Kasumi-1 (cell line): ENCODE measurements at places on chromosomes 6 and 20.
A peak's percentile ranks its signal among the peaks of the same experiment; 100 is the strongest.

- DNase-seq: peak; percentile 37
These were observed 235.7 kb upstream of the ZNF217 start for GRCh38 chr20:53829255-53829723.

GRCh38 chr6:126764104-126764503, 354.4 kb upstream of the RSPO3 start:
- no peak for DNase-seq

GRCh38 chr20:52800734-52801627, 171.2 kb upstream of the TSHZ2 start:
- no peak for DNase-seq

- peak; percentile 76 for DNase-seq
These were observed 3.4 kb upstream of the TBC1D7 start for GRCh38 chr6:13331516-13332348.

DNA sequence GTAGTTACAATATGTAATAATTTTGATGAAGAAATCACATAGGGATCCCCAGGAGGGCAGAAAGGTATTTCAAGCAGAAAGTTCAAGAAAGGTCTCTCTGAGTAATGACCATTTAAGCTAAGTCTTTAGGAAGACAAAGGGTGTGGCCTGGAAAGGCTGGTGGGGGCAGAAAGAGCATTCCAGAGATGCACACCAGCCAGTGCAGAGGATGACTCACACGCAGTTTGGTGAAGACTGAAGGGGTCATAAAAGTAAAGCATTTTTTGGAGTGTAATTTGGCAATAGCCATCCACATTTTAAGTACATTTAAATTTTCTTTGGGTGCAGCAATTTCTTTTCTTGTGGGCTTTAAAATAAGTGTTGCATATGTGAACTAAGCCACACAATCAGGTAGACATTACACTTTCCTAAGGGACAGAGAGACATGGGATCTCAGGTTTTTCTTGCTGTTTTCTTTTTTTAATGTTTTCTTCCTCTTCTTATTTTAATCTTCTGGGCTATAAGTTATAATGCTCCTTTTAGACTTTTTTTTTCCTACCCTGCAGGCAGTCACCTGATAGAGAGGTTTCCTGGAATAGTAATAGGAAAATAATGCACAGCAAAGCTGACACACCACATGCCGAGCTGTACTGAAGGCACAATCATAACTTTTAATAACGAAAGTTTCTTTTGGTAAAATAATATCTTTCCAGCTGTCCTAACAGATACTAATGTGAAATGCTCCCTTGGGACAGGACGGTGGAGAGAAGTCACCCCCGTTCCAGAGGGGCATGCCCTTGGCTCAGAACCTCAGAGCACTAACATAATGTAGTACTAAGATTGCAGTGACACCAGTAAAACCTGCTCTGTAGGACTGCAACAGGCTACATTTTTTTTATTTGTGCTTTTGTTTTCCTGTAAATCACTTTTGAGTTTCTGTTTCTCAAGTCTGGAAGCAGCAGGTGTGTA, 49.6 kb upstream of the PTPRK start:
- DNase-seq: no peak

GRCh38 chr6:42099340-42100028, 42.9 kb downstream of the C6orf132 start:
- no peak for DNase-seq

- DNase-seq: no peak
These were observed 1.9 kb upstream of the TRIM38 start for GRCh38 chr6:25960734-25961133.

DNA sequence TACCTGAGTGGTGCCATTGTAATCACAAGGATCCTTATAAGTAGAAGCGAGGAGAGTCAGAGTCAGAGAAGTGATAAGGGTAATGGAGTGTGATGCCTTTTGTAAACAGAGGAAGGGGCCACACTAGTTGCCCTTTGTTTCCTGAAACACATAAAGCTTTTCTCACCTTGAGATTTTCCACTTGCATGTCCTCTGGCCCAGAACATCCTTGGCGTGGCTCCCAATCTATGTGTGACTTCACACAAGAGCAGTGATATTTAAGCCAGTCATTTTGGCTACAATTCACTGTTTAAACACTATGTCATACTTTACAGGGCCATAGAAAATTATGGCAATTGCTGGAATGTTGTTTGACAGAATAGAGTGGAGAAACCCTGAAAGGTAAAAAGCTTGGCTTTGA, 121.2 kb upstream of the BTN3A2 start:
- no peak for DNase-seq

- no peak for DNase-seq
These were observed 262.1 kb downstream of the LRFN2 start for GRCh38 chr6:40325041-40325440.

DNA sequence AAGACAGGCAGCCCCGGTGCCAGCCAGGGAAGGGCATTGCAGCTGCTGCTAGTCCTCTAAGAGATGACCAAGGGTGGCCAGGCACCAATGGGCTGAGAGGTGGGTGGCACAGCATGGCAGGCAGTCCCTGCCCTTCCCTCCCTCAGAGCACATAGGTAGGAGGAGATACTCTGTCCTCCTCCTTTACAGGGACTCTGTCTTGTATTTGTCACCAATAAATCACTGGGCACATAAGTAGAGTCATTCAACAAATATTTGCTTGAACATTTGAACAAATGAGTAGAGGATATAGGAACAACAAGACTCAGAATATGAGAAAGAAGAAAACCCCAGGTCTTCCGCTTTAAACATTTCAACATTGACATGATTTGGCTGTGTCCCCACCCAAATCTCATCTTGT, 69.4 kb upstream of the CLDN20 start:
- DNase-seq: no peak

GRCh38 chr6:4344317-4344899, 209.0 kb upstream of the ECI2 start:
- DNase-seq: peak; percentile 90

DNA sequence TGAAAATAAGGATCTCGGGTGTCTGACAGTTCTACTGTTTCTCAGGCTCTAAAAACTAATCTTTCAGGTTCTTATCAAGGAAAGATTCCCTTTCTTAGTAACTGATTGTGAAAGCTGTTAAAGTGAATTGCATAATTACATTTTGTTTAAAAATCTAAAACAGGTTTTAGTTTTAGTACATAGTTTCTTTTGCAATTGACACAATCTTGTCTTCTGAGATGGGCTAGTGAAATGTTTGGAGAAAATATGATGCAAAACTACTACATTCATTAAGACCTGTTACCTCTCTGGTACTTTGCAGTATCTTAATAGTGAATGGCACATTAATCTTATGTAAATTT, 298.4 kb downstream of the UTRN start:
- DNase-seq: no peak

- no peak for DNase-seq
These were observed 3.6 kb upstream of the TOX2 start for GRCh38 chr20:43911066-43911465.

GRCh38 chr20:5670874-5671273, 79.3 kb upstream of the SHLD1 start:
- no peak for DNase-seq

DNA sequence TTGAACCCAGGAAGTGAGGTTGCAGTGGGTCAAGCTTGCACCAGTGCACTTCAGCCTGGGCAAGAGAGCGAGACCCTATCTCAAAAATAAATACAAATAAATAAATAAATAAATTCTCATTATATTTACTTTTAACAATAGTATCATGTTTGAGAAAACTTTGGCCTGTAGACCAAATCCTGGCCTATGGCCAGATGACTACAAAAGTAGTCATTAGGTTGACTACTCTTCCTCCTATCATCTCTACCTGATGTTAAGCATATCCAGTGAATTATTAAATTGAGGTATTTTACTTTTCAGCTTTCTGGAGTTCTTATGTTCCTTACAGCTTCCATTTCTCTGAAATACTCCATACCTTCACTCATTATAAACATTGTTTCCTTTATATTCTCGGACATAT, 280.6 kb downstream of the LAMA2 start:
- no peak for DNase-seq

- DNase-seq: peak; percentile 12
These were observed 1.5 kb downstream of the RBM38 start for GRCh38 chr20:57392512-57393271.

DNA sequence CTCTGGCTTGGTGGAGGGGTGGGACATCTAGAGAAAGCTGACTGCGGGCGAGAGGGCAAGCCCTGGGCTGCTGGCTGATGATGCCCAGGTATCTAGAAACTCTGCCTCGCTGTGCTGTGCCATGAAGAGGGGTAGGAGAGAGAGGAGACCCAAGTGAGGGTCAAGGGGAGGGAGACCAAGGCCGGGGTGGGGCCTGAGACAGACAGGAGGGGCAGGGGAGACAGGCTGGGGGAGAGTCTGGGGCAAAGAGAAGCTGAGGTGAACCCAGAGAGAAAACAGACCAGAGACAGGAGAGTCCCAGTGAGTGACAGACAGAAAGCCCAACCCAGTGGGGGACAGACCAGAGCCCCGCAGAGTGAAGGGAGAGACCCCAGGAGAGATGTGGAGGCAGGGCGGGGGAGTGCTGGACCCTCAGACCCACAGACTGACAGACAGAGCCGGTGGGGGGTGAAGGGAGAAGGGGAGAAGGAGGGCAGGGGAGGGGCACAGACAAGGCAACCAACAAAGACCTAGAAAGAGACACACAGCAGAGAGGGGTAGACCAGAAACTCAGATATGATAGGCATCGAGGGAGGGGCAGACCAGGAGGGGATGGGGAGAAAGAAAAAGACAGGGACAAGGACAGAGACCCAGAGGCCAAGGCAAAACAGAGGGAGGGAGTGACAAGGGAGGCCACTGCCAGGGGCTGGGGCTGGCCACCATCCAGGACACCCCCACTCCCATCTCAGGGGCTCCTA, 5.9 kb downstream of the TEAD3 start:
- DNase-seq: no peak

GRCh38 chr6:142927904-142928303, 17.1 kb downstream of the HIVEP2 start:
- no peak for DNase-seq

DNA sequence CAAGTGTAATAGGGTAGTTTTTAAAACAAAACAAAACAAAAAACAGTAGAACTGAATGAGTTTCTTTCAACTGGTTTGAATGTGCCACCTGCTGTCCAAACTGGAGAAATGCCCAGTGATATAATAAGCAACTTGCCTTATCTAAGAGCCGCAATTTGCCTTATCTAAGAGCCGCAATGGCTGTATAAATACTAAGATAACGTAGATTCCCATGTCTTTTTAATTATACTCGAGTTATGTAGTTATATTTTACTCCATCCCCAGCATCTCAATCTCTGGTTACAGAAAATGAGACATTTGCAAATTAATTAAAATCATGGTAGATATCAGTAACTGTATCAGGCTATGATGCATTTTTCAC, 67.2 kb downstream of the RPP40 start:
- DNase-seq: peak; percentile 62

DNA sequence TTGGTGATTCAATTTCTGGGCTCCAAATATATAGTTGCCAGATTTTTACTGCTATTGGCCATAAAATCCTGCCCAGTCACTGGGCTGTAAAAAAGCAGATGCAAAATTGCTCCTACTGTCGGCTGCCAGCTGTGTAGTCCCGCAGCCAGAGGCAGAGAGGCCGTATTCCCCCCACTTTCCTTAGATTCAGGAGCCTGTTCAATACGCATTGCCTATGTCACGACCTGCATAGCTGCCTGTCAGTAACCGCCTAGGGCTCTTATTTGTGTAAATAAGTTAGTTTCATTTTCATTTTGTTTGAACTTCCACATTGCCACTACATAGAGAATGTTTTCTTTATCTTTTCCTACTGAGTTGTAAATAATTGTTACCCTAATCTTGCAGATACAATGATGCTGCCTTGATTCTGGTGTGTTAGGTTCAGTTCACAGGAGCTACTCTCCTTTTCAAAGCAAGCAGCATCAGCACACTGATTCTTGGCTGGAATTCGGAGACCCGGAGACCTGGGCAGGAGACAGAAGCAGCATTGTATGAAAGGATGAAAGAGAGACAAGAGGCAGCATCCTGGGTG, 46.0 kb upstream of the UST start:
- no peak for DNase-seq

- DNase-seq: no peak
These were observed 771 bp downstream of the ARFRP1 start for GRCh38 chr20:63706852-63707557.

- DNase-seq: peak; percentile 34
These were observed 1.0 kb downstream of the RALGAPA2 start for GRCh38 chr20:20711413-20711812.

DNA sequence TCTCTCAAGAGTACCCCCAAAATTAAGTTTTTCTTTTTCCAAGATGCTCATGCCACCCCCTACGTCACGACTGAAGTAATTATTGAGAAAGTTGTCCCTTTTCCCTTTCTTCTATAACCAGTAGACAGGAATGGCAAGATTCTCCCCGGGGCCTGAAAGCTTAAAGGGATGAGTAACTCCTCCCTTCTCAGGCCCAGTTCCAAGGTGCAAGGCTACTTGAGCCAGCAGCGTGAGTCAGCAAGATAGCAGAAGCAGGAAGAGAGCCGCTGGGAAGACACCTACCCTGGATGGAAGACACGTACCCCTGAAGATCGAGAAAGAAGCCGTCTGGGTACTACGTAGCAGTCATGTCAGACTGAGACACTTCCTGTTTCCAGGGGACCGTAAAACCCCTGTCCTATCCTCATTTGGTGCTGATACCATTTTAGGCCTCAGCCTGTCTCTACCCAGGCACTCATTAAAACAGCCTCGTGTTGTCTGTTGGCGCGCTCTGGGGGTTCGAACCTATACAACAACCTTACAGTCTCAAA, 241.0 kb downstream of the ADGRG6 start:
- no peak for DNase-seq

DNA sequence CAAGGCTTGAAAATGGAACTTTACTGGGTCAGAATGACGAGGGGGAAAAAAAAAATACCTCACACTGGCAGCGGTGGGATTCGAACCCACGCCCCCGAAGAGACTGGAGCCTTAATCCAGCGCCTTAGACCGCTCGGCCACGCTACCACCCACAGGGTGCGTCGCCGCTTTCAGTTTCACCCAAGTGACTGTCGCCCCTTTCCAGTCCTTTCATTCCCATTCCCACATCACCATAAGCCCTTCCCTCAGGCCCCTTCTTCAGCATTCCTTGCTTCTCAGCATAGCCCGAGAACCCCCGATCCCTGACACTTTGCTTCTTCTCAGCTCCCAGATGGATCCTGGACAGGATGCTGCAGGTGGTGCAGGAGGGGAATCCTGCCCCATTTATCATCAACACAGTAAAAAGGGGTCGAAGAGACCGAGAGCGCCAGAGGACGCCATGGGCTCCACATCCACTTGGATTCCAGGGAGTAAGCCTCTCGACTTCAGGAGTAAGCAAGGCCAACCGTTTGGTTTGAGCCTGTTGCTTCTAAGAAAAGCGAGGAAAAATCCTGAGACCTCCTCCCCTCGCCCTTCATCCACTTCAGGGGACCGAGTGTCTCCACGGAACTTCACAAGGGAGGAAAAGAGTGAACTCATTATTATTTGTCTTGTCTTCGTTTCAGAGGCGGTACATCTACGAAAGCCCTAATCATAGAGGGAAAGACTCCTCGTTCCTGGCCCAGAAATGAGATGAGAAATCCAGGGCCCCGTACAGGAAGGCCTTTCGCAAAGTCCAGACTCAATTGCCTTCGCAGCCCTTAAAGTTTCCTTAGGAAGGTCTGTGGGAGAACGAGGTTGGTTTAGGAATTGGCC, 20.0 kb upstream of the TRIM27 start:
- peak; percentile 66 for DNase-seq

- DNase-seq: no peak
These were observed 250.0 kb downstream of the SLC24A3 start for GRCh38 chr20:19462491-19462890.
